ENCODE measurements at places on chromosomes 4 and X.

GRCh38 chrX:37075892-37076595, 67.9 kb downstream of the FAM47C start:
- no peak for DNase-seq

DNA sequence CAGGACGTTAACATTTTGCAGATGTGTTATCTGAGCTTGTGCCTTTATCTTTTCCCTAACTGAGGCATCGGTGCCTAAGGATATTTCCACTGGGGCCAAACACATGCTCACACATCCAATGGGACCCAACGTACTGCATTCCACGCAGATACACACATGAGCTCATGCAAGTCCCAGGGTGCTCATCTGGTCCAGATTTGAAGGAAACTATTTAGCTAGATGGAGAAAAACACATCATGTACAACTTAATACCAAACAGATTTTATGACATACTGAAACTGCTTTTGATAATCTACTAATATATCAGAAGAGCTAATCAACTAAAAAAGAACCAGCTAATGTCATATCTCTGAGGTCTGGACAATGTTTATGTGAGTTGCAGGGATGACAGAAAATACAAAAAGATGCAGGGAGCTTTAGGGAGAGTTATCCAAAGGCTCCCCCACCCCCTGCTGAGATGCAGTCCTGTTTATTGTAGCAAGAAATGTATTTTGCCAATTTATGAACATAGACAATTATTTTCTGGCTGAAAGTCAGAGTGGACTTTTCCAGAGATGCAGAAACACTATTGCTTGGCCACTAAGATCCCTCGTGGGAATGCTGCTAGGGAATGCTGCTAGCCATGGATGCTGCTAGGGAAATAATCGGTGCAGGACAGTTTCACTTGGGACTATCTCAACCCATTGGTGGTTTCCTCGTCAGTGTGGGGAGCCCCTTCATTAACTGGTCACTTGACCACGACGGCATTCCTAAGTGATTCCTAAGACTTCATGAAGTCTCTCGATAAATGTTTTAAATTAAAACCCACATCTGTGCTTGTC, 172.8 kb downstream of the SMIM20 start:
- DNase-seq: no peak

DNA sequence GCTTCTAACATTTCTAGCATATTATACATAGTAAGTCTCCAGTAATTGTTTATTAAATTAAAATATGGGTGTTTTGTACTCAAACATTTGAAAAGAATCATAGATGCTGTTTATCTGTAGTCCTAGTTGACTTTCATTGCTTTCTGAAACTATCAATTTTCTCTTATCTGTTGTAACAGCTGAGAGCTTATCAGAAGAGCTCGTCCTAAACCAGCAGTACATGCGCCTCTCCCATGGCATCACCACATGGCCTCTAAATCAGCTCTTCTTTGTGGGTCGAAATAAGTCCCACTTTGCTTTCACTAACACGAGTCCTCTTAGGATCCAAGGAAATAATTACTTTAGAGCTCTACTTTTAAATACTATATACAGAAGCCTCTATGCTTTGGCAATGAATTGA, 55.1 kb downstream of the PPP3CA start:
- DNase-seq: no peak

- no peak for DNase-seq
Measured at GRCh38 chr4:26267087-26267486, 53.7 kb upstream of the RBPJ start.
